ENCODE measurements at places on chromosomes 4 and X. TPM values are rescaled to one million over a fixed set of nuclear protein-coding genes. Genes with fewer than 3 reads are reported as not detected.

ADGRA3 gene
- 9.4 TPM for total RNA-seq

RPS6KA6 gene
- 5.4 TPM for total RNA-seq

TCEAL2 gene
- total RNA-seq = not detected

KIF4A gene
- 5.6 TPM for total RNA-seq

ATP1B4 gene
- not detected for total RNA-seq

CXCL8 gene
- 20.0 TPM for total RNA-seq

TLL1 gene
- total RNA-seq = not detected

IBSP gene
- total RNA-seq = not detected

TASL gene
- not detected for total RNA-seq

LRRC66 gene
- 0.32 TPM for total RNA-seq

RPL34 gene
- 647 TPM for total RNA-seq

EDA2R gene
- total RNA-seq = 17.6 TPM

STOX2 gene
- not detected for total RNA-seq

ETDC gene
- not detected for total RNA-seq
